Kasumi-1 (cell line): ENCODE measurements at places on chromosomes 2 and 18.

GRCh38 chr18:78558948-78559347 is 420.7 kb upstream of the SALL3 start:
- no peak for DNase-seq

DNA sequence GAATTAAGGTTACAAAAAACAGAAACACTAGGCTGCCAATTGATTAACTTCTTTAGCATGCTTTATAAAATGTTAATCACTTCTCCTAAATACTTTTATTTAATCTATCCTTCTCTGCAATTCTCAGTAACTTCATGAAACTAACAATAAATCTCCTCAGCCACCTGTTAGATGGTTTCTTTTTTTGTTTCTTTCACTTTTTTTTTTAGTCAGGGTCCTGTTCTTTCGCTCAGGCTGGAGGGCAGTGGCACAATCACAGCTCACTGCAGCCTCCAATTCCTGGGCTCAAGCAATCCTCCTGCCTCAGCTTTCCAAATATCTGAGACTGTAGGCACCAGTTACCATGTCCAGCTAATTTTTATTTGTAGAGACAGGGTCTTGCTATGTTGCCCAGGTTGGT is 213.4 kb upstream of the STK17B start:
- DNase-seq, result no peak

DNA sequence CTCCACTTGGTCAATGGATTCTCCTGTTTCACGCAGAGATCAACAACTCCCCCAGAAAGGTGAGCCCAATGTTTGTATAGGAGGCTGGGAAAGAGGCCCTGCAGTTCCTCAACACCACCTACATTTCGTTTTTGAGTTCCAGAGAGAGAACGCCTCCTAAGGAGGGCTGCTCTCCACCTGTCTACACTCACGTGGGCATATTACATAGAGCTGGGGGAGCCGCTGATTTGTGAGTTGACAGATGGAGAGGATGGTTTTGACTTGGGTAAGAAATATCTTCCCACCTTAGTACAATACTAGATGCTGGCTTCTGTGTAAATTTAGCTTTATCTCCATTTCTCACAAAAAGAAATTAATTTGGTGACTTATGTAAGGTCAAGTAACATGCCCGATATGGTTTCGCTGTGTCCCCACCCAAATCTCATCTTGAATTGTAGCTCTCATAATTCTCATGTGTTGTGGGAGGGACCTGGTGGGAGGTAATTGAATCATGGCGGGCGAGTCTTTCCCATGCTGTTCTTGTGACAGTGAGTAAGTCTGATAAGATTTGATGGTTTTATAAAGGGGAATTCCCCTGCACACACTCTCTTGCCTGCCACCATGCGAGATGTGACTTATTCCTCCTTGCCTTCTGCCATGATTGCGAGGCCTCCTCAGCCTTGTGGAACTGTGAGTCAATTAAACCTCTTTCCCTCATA is 274.5 kb upstream of the PXDN start:
- no peak for DNase-seq

DNA sequence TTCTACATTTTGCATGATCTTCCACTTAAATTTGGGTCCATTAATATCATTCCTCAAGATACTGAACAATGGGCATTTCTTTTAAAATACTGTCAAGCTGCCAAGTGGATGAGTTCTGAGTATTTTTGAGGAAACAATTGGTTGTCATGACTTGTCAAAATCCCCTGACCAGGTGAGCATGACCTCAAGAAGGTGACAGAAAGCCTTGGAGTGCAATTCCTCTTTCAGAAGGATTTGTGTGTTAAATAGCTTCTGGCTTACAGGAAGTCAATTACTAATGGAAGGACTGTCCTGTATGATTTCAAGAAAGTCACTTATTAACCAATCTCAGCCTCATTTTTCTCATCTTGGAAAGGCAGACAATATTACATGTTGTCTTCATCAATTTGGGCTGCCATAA is 460.6 kb downstream of the TSN start:
- DNase-seq, result no peak

- no peak for DNase-seq
Measured at GRCh38 chr2:172480301-172481218, 53.2 kb downstream of the ITGA6 start.

DNA sequence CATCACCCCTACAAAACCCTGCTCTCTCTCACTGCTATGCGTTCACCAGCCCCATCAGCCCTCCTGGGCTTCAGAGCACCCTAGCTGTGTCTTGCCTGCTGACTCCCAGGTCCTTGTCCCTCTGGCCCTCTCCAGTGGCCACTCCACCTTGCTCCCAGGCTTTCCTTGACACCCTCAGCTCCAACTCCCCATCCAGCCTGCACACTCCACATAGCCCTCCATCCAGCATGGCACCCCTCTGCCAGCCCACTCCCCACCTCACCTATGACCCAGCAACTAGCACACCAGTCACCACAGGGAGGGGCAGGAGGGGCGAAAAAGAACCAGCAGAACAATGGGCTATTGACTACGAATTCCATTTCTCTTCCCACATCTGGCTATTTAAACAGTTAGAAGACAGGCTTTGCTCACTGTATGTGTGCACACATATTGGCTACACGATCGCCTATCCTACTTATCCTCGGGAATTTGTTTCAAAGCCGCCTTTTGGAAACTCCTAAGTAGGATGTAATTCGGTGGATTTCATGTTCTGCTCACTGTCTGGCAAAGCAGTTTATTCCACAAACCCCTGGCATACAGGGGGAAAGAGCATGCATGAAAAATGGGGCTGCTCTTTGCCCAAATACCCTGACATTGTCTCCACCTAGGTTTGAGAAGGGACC is 195.3 kb downstream of the SMAD2 start:
- no peak for DNase-seq

- no peak for DNase-seq
Measured at GRCh38 chr2:47651296-47651695, 131.6 kb upstream of the MSH6 start.

DNA sequence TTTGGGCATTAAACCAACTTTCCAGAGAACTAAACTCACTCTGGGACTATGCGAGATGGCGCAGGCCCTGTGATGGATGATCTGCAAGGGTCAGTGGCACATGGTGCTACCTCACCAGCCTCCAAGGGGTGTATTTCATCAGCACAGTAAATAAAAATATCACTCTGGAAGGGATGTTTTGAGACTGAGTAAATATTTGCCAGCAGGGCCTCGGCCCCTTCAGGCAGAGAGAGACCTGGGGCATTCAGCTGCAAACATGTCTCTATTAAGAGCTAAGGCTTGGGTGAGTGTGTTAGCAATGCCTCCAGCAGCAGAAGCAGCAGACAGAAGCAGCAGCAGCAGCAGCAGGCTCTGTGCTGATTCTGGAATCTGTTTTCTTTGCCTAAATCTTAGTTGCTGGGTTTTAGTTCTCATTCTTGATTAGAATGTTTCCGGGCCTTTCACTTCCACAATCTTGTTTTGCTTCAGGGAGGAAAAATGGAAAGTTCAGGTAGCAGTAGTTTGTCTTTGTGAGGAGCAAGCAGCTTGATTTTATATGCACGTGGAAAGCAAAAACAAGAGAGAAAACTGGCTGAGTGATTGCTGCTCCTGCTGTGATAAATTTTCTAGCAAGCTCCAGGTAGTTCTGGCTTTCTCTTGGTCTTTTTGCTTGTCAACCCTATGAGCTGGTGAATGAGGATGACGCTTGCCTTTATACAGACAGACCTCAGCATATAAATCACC is 18.6 kb downstream of the ADCYAP1 start:
- DNase-seq, result no peak

DNA sequence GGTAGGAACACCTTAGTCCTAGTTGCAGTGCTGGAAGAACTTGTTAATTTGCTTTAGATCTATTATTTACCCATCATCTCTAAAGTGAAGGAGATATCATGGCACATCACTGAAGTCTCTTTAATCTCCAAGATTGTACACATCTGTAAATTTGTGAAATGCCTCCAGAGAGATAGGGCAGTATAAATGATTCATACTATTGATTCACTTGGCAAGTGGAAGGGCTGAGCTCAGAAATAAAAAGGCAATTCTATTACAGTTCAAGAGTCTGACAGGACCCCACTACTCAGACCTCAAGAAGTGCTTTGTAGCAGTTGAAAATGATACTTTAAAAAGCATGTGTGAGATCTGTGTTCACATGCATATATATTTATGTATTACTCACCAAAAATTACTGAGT is 489.3 kb downstream of the DCC start:
- DNase-seq, result no peak

DNA sequence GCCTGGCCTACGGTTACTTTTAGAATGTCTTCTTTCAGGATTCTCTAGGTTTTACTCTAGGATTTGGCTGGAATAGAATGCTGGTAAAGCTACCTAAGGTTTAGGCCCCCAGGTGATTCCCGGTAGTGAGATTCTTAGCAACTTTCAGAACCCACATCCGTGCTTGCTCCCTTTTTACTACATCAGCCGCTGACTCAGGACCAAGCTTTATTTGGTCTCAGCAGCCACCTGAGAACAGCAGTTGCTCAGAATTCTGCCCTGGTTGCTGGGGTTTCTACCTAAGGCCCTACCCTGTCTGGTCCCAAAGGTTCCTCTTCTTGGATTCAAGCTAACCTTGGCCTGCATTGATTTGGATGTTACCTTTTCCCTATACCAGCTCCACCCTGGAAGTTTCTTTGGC is 36.1 kb upstream of the NDUFV2 start:
- no peak for DNase-seq

- no peak for DNase-seq
Measured at GRCh38 chr18:13158428-13158827, 60.1 kb upstream of the LDLRAD4 start.

- no peak for DNase-seq
Measured at GRCh38 chr2:217951521-217952247, 51.1 kb downstream of the TNS1 start.

GRCh38 chr18:36737316-36737715 is 91.5 kb downstream of the TPGS2 start:
- no peak for DNase-seq

- DNase-seq, result no peak
Measured at GRCh38 chr2:197423307-197423706, 11.5 kb downstream of the SF3B1 start.

- DNase-seq, result no peak
Measured at GRCh38 chr2:29650631-29651097, 270.7 kb downstream of the ALK start.

DNA sequence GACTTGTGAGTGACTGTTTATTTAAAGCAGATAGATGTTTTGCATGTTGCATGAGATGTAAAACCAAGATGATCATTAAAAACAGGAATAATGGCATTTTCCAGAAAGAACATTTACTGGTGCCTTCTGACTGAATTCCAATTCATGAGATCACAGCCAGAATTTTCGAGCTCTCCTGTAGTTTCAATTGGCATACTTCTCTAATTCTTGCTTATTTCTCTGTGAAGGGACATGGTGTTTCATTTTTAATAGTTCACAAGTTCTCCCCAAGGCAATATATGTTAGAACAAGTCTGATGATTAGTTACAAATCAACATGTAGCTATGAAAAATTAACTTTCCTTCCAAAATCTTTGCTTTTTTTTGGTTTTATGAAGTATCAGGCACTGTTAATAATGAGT is 105.7 kb downstream of the PDE1A start:
- no peak for DNase-seq

- no peak for DNase-seq
Measured at GRCh38 chr2:23591111-23591510, 206.1 kb downstream of the KLHL29 start.

DNA sequence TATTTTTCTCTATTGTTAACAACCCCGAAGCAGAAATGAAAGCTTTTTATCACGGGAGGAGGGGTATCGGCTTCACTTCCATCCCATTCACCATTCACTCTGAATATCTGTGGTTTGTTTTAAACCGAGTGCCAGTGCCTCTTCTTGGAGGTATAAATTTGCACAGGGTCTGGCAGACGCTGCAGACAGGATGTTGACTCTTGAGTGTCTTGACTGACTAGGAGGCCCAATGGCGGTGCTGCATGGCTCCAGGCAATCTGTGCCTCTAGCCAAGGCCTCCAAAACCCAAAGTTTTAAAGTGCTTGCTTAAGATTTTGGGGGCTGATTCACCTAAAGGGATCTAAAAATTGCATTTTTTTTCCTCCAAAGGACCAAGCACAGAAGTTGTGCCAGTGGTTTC is 183.8 kb downstream of the LTBP1 start:
- no peak for DNase-seq

- DNase-seq, result no peak
Measured at GRCh38 chr2:72011370-72011689, 136.3 kb downstream of the CYP26B1 start.

DNA sequence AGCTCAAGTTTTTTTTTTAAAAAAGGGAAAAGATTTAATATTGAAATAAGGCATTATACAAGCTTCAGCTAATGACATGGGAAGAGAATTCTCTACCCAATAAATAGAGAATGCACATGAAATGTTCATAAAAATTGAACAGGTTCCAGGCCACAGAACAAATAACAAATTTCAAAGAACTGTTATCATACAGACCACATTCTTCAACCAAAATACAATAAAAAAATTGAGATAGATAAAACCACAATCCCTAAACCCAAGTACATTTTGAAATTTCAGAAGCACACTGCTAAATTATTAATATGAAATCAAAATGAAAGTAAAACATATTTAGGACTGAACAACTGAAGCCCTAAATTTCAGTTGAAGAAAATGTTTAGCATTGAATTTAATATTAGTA is 89.6 kb downstream of the BCL2 start:
- no peak for DNase-seq

- no peak for DNase-seq
Measured at GRCh38 chr18:25313268-25313667, 38.7 kb downstream of the ZNF521 start.

GRCh38 chr2:207319316-207319715 is 153.6 kb upstream of the KLF7 start:
- DNase-seq, result no peak

DNA sequence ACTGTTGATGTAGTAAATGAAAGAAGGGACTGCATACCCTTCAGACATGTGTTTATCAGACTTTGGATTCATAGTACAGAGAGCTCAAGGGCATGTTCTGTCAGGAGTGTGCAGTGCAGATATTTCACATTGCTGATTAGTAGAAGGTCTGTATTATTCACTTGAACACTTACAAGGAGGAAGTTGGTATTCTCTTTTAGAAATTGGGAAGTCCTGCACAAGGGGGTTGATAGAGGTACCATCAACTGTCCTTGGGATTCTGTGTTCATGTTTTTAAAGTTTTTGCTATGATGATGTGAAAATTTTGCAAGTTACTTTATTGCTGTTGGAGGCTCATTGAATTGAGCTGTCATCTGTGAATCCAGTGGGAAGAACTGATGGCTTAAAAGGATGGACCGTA is 6.7 kb downstream of the PSMD1 start:
- peak; percentile 15 for DNase-seq

GRCh38 chr2:135607561-135607960 is 76.3 kb downstream of the R3HDM1 start:
- no peak for DNase-seq

GRCh38 chr2:144470334-144470733 is 49.6 kb downstream of the ZEB2 start:
- DNase-seq, result no peak

DNA sequence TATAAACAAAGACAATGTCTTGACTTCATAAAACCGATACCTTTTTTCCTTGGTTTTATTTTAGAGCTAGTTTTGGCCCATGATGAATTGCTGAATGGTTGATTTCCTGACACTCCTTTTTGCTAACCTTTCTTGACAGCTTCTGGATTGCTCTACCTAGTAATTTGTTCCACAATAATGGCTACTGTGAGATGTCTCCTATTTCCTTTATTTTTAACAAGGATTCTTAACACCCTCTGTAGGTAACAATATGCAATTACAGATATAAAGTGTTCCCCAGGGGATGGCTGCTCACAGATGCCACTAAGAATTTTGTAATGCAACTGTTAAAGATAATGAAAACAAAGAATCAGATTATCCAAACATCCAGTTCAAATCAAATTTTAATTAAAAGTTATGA is 100.8 kb upstream of the ATP5MC3 start:
- DNase-seq, result peak; percentile 81
